Left cardiac atrium (tissue), 4 donors: ENCODE measurements at places on chromosomes 12 and 14. TPM values are rescaled to one million over a fixed set of nuclear protein-coding genes. Genes with fewer than 3 reads are reported as not detected.

LPCAT3 gene
- total RNA-seq, result 29.4 TPM

WNT1 gene
- total RNA-seq, result not detected

AP4S1 gene
- 7.5 TPM for total RNA-seq

CIROP gene
- not detected for total RNA-seq

RPL10L gene
- not detected for total RNA-seq

ASIC1 gene
- total RNA-seq, result 1.2 TPM

ARHGAP9 gene
- 8.0 TPM for total RNA-seq

RNASE3 gene
- not detected for total RNA-seq

IKZF4 gene
- total RNA-seq, result 6.2 TPM

C12orf56 gene
- total RNA-seq, result not detected

KRT83 gene
- total RNA-seq, result not detected

ANO4 gene
- total RNA-seq, result 0.71 TPM

EPYC gene
- total RNA-seq, result not detected

AICDA gene
- 0.10 TPM for total RNA-seq

DBX2 gene
- total RNA-seq, result 0.13 TPM

KCNK13 gene
- total RNA-seq, result 2.6 TPM

OVCH1 gene
- total RNA-seq, result 0.31 TPM

LALBA gene
- total RNA-seq, result not detected

HPD gene
- 2.9 TPM for total RNA-seq

SERPINA3 gene
- 232 TPM for total RNA-seq

OAS2 gene
- 18.4 TPM for total RNA-seq

CCDC177 gene
- not detected for total RNA-seq

NTF3 gene
- 1.2 TPM for total RNA-seq

CCDC175 gene
- not detected for total RNA-seq

TPH2 gene
- not detected for total RNA-seq

NRXN3 gene
- total RNA-seq, result 1.9 TPM
